Naive thymus-derived CD4-positive, alpha-beta T cell (primary cell): ENCODE measurements at places on chromosomes 12 and 14. TPM values are rescaled to one million over a fixed set of nuclear protein-coding genes. Genes with fewer than 3 reads are reported as not detected.

Gene ACSM4
- not detected in 2 replicates for total RNA-seq

Gene LPAR5
- 6.4 and 7.1 TPM in 2 replicates for total RNA-seq

Gene KRT77
- total RNA-seq: not detected

Gene IL26
- total RNA-seq: not detected

Gene RND1
- 3.0 and 3.5 TPM in 2 replicates for total RNA-seq

Gene PTHLH
- total RNA-seq: not detected

Gene FAM181A
- not detected in 2 replicates for total RNA-seq

Gene DRAM1
- 3.3 and 4.3 TPM in 2 replicates for total RNA-seq

Gene NUMB
- 49.4 TPM for total RNA-seq

GRCh38 chr14:33484264-33484663 is 466.6 kb downstream of the EGLN3 start:
- DNase-seq: no peak

DNA sequence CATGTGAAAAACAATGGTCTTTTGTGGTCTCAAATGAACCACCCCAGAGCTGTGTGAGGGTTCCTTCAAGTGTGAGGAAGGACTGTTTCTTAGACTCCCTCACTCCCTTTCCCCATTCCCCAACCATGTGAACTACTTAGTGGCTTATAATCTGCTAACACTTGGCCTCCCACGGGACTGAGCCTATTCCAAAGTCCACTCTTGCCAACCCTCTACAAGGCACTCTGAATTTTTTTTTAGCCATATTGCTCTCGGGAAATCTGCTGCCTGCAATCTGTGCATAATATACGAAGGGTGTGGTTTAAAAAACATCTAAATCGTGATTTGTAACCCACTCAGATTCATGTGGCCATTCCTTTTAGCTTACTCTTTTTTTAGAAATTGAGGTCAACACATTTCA is 2.6 kb downstream of the SVOP start:
- DNase-seq: no peak

DNA sequence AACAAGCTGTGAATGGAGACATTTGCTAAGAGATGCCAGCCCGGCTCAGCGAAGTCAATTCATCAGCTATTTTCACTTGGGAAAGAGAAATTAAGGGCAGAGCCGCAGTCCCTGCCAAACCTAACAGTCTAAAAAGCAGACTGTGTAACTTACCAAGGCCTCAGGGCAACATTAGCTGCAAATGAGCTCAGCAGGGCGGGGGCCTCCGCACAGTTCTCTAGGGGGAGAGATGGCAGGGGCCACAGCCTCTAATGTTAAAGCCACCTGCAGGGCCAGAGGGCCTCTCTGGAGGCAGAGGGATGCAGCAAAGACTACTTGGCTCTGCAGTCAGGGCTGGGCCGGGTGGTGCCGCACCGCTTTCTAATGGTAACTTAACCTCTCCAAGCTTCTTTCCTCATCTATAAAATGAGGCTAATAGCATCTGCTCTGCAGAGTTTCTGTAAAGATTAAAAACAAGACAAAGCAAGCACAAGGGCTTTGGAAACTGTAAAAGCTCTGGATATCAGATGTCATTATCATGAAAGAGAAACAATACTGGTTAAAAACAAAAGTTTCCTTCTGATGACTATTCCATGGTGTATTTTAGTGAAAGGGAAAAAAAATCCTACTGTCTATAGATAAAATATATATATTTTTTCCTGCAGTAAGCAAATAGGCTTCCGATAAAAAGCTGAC is 13.4 kb upstream of the GPRC5A start:
- no peak for DNase-seq

GRCh38 chr14:103782376-103782775 is 65.0 kb downstream of the PPP1R13B start:
- DNase-seq: no peak

DNA sequence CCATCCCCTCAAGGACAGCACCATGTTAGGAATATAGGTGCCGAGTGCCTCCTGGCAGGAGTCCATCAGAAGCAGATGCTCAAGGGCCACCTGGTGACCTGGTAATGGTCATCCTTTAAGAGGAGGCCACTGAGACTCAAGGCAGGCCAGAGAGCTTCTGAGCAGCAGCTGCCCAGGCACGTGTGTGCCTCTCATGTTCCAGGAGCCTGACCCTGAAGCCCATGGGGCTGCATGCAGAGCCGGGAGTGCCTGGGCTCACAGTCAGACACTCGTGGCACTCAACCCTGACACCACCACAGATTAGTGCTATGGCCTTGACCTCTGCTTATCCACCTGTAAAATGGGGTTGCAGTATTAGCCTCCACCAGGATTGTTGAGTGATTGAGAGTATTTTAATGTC is 45.6 kb downstream of the C14orf132 start:
- no peak for DNase-seq

GRCh38 chr14:67554341-67554740 is 21.3 kb downstream of the PLEKHH1 start:
- no peak for DNase-seq

- DNase-seq: no peak
Observed at GRCh38 chr12:94057262-94058151, 90.9 kb upstream of the PLXNC1 start.

DNA sequence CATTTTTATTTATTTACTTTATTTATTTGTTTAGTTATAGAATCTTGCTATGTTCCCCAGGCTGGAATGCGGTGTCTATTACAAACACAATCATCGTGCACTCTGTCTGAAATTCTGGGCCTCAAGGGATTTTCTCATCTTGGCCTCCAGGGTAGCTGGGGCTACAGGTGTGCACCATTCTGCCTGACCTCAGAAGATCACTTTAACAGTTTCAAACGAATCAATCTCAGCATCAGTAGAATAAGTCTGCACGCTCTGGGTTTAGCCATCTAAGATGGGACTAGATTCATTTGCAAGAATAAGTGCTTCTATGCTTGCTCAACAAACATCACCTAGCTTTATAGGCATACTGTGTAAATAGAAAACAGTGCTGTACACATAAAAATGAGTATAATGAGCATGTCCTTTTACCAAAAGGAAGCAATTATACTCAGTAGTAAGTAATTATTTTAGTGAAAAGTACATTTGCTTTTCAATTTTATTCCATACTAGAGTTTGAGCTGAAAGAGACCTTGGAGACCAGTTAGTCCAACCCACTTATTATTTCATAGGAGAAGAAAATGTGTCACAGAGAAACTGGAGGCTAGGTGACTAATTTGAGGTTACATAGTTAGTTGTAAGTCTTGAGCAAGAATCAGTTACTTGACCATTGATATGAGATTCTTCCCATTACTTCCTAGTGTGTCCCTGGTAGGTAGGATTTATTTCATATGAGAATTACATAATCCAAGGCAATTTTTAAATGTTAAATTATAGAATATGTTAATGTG is 456.5 kb upstream of the LMO3 start:
- DNase-seq: no peak

- DNase-seq: no peak
Observed at GRCh38 chr14:99286761-99287160, 14.8 kb upstream of the BCL11B start.

- DNase-seq: no peak
Observed at GRCh38 chr12:88854260-88854659, 274.0 kb upstream of the KITLG start.

GRCh38 chr12:113128802-113129663 is 6.5 kb downstream of the RASAL1 start:
- no peak for DNase-seq

GRCh38 chr12:56014205-56014604 is 6.6 kb upstream of the IKZF4 start:
- DNase-seq: no peak

- peak; percentile 31 for DNase-seq
Observed at GRCh38 chr12:76085520-76085868, 1.0 kb upstream of the NAP1L1 start.

DNA sequence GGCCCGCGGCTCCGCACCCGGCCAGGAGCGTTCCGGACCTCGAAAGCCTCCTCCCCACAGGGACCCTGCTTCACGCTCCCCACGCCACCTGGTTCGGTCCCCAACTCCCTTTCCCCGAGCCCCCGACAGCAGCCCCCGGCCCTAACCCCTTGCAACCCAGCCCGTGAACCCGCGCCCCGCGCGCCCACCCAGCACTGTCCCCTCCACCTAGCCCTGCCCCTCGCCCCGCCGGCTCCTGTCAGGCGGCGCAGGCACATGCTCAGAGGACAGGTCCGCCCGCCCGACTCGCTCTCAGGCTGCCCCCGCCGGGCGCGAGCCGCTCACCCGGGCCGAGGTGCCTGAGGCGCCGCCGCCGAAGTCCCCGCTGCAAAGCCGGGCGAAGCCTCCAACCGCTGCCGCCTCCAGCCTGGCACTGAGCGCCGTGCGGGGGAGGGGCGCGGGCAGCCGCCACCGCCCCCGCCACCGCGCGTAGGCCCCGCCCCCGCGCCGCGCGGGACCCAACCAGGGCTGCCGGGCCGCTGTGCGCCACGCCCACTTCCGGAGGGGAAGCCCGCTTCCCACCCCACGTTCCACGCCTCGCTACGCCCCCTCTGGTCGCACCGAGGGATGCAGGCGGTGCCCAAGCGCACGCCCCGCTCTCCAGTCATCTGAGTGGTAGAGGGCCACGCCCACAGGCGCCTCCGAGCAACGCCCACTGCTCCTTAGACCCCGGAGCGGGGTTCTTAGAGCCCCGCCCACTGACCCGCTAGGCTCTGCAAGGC is at the start of gene CORO1C:
CORO1C (minus strand) TSS at position 414 of the 761 bp plus-strand sequence. CDS start 30,200 bp downstream, outside the sequence.
- DNase-seq: peak; percentile 90

- DNase-seq: no peak
Observed at GRCh38 chr14:105138021-105138541, 30.5 kb downstream of the JAG2 start.

- no peak for DNase-seq
Observed at GRCh38 chr12:18383203-18383602, 121.9 kb downstream of the PIK3C2G start.

GRCh38 chr12:104063712-104064030 is 660 bp upstream of the HCFC2 start:
- DNase-seq: no peak

GRCh38 chr14:64942531-64943111 is at the start of gene GPX2:
Gene GPX2 (minus strand): TSS chr14:64942745. CDS start chr14:64942726, 19 bp downstream.
- DNase-seq: no peak

DNA sequence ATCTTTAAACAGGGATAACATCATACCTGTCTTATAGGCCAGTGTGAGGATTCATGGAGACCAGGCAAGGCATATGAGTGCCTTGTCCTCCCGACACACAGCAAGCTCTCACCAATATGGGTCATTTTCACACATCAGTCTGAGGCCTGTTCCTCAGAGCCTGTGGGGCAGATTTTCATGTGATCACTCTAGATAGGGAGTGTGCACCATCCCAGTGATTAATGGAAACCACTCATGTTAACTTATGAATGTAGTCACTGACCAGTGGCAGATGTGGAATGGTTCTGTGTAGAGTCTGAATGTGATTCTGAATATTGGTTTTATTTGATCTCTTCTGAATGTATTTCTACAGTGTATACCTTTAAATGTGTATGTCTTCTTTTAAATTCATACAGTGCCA is 219.7 kb upstream of the SFSWAP start:
- DNase-seq: no peak

GRCh38 chr14:55373784-55374705 is 37.6 kb downstream of the ATG14 start:
- peak; percentile 64 for DNase-seq

DNA sequence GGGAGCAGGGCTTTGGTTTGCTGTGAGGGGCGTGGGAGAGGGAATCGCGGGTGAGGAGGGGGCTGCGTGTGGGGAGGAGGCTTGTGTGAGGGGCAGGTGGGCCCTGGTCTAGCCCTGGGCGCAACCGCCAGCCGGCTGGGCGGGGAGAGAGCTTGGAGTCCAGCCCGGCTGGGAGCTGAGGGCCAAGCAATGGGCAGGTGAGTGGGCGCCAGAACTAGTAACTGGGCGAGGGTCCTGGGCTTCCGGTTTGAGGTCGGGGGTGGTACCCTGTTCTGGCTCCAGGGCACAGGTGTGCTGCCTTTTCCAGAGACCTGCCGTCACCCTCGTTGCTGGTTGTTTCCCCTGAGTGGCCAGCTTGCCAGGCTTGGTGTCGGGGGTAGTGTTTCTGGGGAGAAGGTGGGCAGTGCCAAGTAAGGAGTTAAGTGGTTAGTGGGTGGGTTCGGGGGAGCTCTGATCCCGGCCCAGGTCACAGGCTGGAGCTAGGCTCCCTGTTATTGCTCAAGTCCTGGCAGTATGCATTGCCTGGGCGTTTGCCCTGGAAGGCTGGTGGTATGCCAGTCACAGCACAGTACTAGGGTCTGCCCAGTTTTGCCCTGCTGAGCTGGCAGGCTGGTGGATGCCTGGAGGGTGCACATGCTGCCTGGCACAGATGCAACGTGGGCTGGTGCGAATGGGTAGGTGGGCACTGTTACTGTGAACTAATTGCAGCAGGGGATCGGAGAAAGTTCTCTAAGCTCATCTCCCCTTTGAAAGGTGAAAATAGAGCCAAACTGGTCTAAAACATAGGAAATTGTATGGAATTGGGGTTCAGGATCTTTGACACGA is 683 bp downstream of the CIPC start:
- DNase-seq: no peak

DNA sequence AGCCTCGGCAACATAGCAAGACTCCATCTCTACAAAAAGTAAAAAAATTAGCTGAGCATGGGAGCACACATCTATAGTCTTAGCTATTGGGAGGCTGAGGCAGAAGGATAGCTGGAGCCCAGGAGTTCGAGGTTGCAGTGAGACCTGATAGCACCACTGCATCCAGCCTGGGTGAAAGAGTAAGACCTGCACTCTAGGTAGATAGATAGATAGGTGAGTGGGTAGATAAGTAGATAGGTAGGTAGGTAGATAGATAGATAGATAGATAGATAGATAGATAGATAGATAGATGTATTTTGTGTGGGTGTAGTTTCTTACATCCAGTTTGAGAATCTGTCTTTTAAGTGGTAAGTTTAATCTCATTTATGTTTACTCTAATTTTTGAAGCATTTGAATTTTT is 72.8 kb downstream of the IFT81 start:
- DNase-seq: no peak

- DNase-seq: no peak
Observed at GRCh38 chr12:27424631-27425230, 21.8 kb upstream of the SMCO2 start.

GRCh38 chr12:3882896-3883564 is 9.8 kb upstream of the PARP11 start:
- no peak for DNase-seq

DNA sequence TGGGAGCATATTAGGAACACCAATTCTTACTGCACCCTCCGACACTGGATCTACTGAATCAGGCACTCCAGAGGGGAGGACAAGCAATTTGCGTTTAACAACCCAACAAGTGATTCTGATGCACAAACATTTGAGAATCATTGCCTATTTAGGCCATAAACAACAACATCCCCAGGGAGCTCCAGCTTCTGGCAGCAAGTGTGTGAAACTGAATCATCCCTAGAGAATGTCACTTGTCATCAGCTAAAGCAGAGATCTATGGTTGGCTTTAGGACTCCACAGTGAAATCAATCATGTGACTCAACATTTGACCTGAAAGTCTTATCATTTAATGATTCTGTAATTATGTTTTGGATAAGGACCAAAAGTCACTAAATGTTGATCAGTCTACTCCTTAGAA is 505.0 kb upstream of the FLRT2 start:
- no peak for DNase-seq
